ENCODE measurements at places on chromosomes 6 and 20. TPM values are rescaled to one million over a fixed set of nuclear protein-coding genes. Genes with fewer than 3 reads are reported as not detected.

GRCh38 chr6:144352331-144352730 lies 67.2 kb downstream of the UTRN start:
- no peaks in the 10 kb centered on the region for H3K27me3 ChIP-seq
- no peak overlapping the region for H3K27ac ChIP-seq
- H3K4me3 ChIP-seq = peak overlapping the region; percentile 73
- peaks cover 84% of the 10 kb centered on the region for H3K4me1 ChIP-seq

DNA sequence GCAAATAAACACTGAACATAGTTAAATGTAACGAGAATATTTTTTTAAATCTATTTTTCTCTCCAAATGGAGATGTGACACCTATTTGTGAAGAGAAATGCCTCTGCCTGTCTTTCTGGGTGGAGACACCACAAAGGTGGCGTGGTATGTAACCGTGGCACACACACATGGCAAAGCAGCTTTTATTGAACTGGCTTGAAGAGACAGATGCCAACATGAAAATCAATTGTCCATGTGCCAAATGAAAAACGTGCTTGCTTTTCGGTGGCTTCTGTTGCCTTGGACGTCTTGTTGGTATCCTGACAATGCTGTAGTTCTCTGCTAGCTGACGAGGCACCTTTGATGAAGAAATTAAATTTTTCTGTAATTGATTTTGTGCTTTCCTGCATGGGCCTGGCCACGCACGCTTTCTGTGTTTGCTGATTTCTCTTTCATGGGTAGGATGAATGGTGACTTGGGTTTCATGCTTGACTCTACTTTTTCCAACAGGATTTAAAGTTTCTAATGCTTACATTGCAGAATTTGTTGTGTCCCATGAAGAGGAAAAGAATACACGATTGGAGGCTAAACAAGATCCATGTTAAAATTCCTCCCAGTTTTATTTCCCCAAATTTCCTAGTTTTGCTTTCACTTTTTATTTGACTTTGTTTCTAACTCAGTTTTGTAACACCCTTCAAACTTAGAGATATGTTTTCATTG lies 202.6 kb downstream of the TMEM242 start:
- no peaks in the 10 kb centered on the region for H3K27me3 ChIP-seq
- H3K36me3 ChIP-seq = no peaks in the 10 kb centered on the region
- no peak for DNase-seq
- H3K4me3 ChIP-seq = no peak overlapping the region
- no peaks in the 10 kb centered on the region for H3K4me1 ChIP-seq

GRCh38 chr6:41780551-41781365 lies at the start of gene PRICKLE4:
TSS of gene PRICKLE4 (plus strand) at chr6:41780782. CDS start at chr6:41783474, 2,692 bp downstream.
- peaks cover 16% of the 10 kb centered on the region for H3K4me1 ChIP-seq
- no peak for DNase-seq
- peaks cover under 1% of the 10 kb centered on the region for H3K36me3 ChIP-seq
- peak within 1 kb of the TSS; percentile 78 for H3K4me3 ChIP-seq
- peak within 1 kb of the TSS; percentile 54 for H3K27ac ChIP-seq
- no peaks in the 10 kb centered on the region for H3K27me3 ChIP-seq

- no peak overlapping the region for H3K27ac ChIP-seq
- H3K27me3 ChIP-seq = no peaks in the 10 kb centered on the region
- no peaks in the 10 kb centered on the region for H3K4me1 ChIP-seq
- DNase-seq = no peak
- H3K4me3 ChIP-seq = no peak overlapping the region
Observed at GRCh38 chr6:155038104-155038503, 43.0 kb downstream of the TIAM2 start.

- no peak overlapping the region for H3K27ac ChIP-seq
- no peaks in the 10 kb centered on the region for H3K27me3 ChIP-seq
- no peak for DNase-seq
- no peak overlapping the region for H3K4me3 ChIP-seq
Observed at GRCh38 chr6:167044696-167045095, 45.5 kb downstream of the CEP43 start.

- H3K27ac ChIP-seq = no peak overlapping the region
- no peaks in the 10 kb centered on the region for H3K27me3 ChIP-seq
- no peak overlapping the region for H3K4me3 ChIP-seq
- H3K4me1 ChIP-seq = no peaks in the 10 kb centered on the region
- H3K36me3 ChIP-seq = no peaks in the 10 kb centered on the region
- no peak for DNase-seq
Observed at GRCh38 chr20:39874049-39874893, 814.8 kb downstream of the MAFB start.

The GMDS gene
- 28.6 TPM for total RNA-seq

The COL9A3 gene
- not detected for total RNA-seq
